ENCODE measurements at places on chromosomes 16 and 17.

- DNase-seq: no peak
Observed at GRCh38 chr17:18321309-18321708, 6.2 kb downstream of the SMCR8 start.

DNA sequence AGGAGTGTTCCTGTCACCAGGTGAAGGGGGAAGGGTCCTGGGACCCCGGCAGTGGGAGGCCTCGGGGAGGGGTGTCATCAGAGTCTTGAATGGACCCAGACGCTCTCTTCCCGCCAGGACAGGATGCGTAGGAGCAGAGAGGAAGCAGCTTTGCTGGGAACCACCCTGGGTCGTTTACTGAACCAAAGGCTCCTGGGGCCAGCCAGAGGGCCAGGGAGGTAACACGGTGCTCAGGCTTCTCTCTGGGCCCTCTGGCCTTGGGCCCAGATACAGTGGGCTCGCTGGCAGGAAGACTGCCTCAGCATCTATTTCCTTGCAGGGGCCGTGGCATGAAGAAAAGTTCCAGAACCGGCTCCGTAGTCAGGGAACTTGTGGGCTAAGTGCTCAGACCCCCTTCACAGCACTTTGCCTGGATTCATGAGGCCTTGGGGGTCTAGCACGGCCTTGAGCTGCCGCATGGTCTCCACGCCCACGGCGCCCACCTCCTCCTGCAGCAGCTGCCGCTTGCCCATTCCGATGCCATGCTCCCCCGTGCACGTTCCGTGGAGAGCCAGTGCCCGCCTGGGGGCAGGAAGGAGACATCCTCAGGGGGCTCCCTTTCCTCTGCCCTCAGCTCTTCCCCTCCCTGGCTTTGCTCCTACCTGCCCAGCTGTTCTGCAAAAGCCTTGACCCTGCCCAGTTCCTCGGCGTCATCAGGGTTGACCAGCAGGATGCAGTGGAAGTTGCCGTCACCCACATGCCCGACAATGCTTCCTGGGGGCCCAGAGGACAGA is 4.4 kb downstream of the LDHD start:
- no peak for DNase-seq

GRCh38 chr16:64478252-64478906 is 643.5 kb downstream of the CDH11 start:
- DNase-seq: no peak

DNA sequence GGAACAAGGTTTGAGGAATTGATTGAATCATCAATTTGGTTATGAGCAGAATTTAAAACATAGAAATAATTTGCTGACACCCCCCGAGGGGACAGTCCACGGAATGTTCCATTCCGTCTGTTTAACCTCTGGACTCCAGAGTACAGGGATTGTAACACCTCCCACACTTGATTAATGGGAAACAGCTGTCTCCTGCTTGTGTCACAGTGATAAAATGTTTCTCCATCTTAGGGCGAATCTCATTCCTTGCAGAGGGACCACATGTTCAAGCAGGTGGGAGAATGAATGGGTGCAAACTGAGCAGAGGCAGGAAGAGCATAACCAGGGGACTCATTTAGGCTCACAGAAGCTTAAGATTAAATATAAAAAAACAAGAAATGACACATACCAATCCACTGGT is 249.5 kb upstream of the RBFOX1 start:
- no peak for DNase-seq

GRCh38 chr17:39872751-39873150 is 4.7 kb downstream of the ZPBP2 start:
- no peak for DNase-seq

- DNase-seq: no peak
Observed at GRCh38 chr17:66782851-66783250, 52.1 kb upstream of the CACNG5 start.

DNA sequence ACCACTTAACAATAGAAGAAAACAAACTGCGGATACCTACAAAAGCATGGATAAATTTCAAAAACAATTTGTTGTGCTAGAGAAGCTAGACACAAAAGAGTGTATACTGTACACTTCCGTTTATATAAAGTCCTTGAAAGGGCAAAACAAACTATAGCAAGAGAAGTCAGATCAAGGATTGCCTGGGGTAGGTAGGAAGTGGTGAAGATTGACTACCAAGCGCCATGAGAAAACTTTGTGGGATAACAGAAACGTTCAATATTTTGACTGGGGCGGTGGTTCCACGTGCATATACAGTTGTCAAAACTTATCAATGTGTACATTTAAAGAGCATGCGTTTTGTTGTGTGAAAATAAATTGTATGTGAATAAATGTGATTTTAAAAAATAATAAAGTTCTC is 55.6 kb upstream of the CCL2 start:
- DNase-seq: no peak

GRCh38 chr16:81158964-81159363 is 62.8 kb upstream of the GCSH start:
- DNase-seq: no peak

- peak; percentile 78 for DNase-seq
Observed at GRCh38 chr16:23510164-23510914, at the start of gene GGA2. Gene GGA2 (minus strand): TSS chr16:23510494. CDS start chr16:23510411, 83 bp downstream.

DNA sequence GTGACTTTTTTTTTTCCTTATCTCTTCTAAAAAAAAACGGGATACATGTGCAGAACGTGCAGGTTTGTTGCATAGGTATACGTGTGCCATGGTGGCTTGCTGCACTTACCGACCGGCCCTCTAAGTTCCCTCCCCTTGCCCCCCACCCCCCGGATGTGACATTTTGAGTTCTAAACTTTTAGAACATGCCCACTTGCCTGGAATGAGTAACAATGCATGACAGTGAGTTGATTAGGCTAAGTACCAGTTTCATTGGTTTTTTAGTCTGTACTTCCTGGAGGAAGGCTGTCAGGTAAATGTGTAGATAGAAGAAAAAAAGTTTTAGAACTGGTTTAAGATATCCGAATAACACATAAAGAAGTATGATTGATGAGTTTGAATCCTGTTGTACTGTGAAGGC is 4.0 kb downstream of the BPTF start:
- no peak for DNase-seq

DNA sequence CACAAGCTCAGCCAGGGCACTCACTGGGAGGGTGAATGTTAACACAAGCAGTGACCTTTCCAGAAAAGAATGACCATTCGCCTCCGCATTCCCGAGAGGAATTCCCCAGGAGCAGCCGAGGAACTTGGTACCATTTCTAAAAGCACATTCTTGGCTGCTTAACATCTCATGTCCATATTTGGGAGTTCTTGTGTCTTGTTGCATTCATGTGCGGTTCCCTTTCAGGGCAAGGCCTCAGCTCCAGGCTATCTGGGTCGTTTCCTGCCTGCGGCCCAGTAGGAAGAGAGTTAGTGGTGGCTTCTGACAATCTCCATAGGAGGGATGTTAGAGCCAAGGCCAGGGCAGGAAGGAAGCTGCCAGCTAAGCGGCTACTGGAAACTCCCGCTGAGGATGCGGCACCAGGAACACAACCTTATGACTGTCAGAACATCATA is 27.8 kb upstream of the MEAK7 start:
- DNase-seq: no peak

DNA sequence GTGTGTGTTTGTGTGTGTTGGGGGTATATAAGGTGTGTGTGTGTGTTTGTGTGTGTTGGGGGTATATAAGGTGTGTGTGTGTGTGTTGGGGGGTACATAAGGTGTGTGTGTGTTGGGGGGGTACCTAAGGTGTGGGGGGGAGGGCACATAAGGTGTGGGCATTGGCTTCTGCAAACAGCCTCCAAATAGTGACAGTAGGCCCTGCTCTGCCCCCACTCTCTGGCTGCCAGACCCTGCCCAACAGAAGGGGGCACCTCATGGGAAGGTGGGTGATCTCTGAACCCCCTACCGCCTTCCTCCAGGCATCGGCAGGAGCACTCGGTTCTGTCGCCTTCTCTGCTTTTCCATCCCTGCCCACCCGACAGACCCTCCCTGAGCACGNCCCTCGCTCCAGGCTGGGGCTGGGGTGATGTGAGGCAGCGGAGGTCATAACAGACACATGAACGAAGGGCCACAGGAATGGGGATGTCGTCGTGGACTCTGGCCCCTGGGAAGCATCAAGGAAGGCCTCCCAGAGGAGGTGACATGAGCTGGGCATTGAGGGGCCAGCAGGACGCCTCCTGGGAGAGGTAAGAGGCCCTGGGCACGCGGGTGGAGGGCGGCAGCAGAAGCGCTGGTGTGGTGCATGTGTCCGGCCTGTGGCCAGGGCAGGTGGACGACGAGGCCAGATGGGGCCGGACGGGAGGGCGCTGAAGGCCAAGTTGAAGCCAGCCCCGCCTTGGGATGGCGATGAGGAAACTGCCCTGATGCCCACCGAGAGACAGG is 136.6 kb upstream of the RPH3AL start:
- peak; percentile 47 for DNase-seq

DNA sequence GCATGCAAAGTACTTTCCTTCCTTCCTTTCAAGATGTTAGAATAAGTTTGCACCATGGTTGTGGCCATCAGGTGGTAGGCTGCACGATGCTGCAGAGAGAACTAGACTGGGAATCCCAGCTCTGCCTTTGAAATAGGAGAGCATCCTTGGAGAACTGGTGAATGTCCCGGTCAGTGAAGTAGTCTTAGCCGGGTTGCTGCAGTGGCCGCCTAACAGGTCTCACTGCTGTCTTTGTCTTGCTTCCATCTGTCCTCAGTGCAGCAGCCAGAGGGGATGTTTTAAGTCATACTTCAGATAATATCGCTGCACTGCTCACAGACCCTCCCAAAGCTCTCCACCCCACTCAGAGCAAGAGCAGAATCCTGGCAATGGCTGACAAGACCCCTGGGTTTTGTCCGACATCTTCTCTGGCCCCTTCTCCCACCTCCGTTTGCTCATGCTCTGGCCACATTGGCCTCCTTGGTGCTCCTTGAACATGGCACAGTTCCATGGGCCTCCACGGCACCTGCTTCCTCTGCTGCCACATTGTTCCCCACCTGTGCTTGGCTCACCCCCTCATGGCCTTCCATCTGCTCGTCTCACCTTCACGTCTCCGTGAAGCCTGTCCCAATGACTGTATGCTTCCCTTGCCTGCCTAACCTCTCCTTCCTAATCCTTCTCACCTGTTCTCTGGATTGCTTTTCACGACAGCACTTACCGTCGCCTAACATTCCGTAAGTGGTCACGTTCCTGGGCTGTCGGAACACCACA is 439.8 kb downstream of the UTP18 start:
- no peak for DNase-seq

- DNase-seq: no peak
Observed at GRCh38 chr17:9729735-9730420, 61.5 kb downstream of the DHRS7C start.

- DNase-seq: no peak
Observed at GRCh38 chr16:66289986-66290385, 76.5 kb upstream of the CDH5 start.

- peak; percentile 86 for DNase-seq
Observed at GRCh38 chr16:67514382-67514828, 14.2 kb upstream of the RIPOR1 start.

- DNase-seq: no peak
Observed at GRCh38 chr17:78783711-78784324, 1.7 kb upstream of the CYTH1 start.

DNA sequence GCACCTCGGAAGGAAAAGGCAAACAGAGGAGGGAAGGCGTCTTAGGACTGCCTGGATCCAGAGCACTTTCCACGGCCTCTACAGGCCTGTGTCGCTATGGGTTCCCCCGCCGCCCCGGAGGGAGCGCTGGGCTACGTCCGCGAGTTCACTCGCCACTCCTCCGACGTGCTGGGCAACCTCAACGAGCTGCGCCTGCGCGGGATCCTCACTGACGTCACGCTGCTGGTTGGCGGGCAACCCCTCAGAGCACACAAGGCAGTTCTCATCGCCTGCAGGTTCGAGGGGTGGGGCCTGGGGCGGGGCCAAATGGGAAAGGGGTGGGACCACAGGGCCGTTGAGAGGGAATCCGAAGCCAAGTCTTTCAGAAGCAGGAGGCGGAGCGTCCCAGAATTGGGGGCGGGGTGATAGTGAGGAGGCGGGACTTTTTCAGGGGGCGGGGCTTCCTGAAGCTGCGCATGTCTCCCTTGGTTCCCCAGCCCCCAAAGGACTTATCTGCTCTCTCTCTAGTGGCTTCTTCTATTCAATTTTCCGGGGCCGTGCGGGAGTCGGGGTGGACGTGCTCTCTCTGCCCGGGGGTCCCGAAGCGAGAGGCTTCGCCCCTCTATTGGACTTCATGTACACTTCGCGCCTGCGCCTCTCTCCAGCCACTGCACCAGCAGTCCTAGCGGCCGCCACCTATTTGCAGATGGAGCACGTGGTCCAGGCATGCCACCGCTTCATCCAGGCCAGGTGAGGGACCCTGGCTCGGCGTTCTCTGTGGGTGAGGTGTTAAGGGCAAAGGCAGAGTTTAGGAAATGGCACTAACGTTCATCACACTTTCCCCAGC is 939 bp downstream of the BCL6B start:
- peak; percentile 97 for DNase-seq

GRCh38 chr17:67676305-67676704 is 41.4 kb upstream of the NOL11 start:
- DNase-seq: no peak

DNA sequence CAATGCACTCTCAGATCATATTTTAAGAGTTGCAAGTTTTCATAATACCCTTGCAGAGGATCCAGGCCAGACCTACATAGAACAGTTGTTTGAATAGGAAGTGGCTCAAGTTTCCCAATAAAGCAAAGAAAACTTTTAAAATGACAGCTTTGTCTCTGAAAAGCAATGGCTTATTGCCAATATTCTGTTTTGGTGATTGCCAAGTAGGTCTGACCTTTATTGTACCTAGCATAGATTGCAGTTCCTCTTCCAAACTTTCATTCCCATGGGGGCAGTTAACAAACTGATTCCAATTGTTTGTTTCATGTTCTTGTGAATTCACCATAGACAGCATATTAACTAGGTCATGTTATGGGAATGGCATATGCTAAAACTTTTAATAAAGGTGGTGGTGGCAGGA is 664.6 kb upstream of the CA10 start:
- no peak for DNase-seq

DNA sequence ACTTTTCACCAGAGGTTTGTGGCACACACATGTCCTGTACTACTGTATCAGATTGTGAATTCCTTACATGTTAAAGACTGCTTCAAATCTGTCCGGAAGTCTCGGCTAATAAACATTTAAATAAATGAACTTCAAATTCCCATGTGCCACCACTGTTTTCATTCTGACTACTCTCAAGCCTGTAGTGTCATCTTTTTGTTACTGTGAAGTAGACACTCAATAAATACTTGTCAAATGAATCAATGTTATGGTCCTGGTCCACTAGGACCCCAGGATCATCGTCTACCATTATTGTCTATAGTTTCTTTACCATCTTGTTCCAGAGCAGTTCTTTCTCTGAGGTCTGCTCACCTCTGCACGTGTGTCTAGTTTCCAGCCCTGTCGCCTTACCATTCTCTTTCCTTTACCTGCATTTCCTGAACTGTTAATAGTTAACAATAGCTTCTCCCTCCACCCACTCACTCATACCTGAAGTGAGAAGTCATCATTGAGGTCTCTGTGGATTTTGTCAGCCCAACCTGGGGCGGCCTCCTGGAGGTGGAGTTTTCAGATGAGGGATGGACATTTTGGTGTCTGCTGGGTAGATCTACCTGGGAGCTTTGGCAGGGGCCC is 333.0 kb downstream of the SEC14L1 start:
- no peak for DNase-seq

DNA sequence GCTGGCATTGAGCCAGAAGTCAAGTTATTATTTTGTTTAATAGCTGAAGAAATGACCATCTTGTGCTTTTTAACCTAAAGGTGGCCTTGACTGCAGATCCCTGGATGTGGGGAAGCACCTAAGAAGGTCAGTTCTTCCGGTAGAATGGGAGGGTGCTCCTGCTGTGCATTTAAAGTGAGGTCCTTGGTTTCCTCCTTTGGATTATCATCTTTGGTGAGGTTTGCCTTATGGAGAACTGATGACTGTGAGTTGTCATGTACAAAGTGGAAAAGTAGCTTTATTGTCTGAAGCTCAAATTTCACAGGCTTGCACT is 66.5 kb downstream of the PCTP start:
- DNase-seq: no peak

- peak; percentile 71 for DNase-seq
Observed at GRCh38 chr17:39667945-39668924, at the start of gene PNMT. Gene PNMT (plus strand): TSS chr17:39668453. CDS start chr17:39668476, 23 bp downstream.

Data from CD4-positive, alpha-beta T cell treated with Interferon alpha-2 for 1 hour (primary cell).